ENCODE measurements at places on chromosomes 7 and 10. TPM values are rescaled to one million over a fixed set of nuclear protein-coding genes. Genes with fewer than 3 reads are reported as not detected.

DNA sequence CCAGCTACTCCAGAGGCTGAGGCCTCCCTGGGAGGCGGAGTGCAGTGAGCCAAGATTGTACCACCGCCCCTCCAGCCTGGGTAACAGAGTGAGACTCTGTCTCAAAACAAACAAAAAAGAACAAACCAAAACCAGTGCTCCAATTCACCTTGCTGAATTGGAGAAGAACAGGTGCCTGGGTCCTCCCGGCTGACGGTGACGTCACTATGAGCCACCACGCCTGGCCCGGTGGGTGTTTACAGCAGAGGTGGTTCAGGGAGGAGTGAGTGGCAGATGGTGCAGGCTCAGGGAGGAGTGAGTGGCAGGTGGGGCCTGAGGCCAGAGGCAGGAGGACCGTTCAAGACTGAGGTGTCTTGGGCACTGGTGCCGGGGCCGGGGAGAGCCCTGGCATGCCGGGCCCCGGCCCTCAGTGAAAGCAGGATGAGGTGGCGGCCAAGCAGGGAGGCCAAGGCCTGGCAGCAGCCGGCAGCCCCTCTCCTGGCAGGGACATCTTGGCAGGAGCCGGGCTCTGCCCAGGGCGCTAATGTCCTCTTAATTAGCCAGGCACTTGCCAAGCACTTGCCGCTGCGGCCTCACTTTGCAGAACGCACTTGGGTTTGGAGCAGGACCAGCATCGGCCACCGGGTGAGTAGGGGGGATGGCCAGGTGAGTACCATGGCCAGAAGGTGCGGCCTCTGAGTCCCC is 162.8 kb upstream of the TNRC18 start:
- DNase-seq = no peak

GRCh38 chr10:132396494-132397035 is 435 bp upstream of the PWWP2B start:
- DNase-seq = no peak

- no peak for DNase-seq
These were observed 19.7 kb downstream of the MXI1 start for GRCh38 chr10:110226926-110227641.

DNA sequence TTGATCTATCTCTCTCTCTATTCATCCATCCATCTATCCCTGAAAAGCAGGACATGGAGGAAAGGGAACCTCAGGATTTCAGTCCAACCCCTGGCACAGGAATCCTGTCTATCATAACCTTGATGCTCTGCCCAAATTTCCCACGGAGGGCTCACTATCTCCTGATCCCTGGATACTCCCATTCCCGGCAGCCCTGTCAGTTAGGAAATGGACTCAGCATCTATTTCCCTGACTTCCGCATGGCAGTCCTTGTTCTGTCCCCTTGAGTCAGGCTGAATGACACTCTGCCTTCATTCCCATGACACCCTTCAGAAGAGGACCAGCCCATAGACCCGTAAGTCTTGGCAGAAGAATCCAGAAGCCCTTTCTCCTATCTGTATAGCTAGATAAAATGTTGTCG is 77.7 kb downstream of the VWA2 start:
- no peak for DNase-seq

DNA sequence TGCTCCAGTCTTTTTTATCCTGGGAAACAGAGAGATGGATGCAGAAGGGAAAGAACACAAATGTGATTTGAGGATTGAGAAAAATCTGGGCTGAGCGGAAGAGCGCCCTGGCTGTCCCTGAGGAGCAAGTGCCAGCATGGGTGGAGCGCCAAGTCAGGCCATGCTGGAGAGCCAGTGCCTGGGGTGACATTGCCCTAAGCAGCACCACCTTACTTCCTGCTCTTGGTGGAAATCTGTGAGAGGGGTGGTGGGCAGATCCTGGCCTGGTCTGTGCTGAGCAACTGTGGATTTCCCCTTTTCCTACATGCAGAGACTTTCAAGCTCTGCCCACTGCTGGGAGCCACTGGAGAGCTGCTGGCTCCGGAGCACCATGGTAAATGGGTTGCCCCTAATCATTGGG is 36.9 kb downstream of the DDIT4 start:
- DNase-seq = no peak

DNA sequence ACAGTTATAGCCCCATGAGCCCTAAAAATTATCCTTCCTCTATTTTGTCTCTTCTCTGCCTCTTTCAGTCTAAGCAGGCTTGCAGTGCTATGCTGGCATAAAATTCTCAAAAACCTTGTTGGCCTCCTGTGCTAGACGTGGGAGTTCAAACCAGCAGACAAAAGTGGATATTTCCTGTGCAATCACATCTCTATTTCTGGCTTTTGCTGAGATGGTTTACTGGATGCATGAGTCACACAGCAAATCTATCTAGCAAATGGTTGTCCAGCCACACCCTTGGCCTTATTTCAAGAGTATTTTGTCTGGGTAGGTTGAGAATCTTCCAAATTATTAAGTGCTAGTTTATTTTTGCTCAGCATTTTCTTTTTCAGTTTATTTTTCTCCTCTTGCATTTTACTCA is 370.8 kb downstream of the CDC14C start:
- DNase-seq = no peak

- no peak for DNase-seq
These were observed 1066.7 kb downstream of the GRM8 start for GRCh38 chr7:126185959-126186580.

DNA sequence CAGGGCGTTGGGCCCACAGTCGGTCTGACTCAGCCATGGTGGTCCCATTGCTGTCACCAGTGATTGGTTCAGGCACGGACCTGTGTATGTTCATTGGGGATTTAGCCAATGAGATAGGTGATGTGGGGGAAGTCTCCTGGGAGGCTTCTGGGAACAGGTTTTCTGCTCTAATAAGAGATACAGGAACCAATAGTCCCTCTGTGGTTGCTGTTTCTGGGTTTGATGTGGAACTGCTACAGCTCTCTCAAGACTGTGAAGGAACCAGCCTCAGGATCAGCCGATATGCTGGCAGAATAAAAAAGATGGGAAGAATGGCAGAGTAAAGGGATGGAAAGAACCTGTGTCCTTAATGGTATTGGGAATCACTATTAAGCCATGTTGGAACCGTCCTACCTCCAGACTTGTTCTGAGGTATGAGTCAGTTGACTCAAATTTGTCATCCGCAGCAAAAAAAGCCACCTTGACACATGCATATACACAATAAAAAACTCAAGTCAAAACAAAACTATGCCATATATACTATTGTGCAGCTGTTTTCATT is 70.6 kb downstream of the MCMBP start:
- no peak for DNase-seq

DNA sequence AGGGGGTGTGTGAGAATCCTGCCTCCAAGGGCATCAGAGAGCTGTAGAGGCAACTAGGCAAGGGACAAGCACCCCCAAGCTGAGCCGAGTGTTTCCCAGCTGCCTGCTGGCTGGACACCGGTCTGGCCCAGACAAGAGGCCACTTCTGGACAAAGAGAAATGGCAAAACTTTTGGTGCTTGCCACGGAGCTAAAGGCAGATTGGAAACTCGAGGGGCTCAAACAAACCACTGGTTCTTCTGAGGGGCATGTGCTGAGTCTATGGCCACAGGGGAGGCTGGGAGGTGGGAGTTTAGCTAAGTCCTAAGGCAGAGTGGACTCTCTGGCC is 66.5 kb upstream of the INPP5A start:
- DNase-seq = no peak

DNA sequence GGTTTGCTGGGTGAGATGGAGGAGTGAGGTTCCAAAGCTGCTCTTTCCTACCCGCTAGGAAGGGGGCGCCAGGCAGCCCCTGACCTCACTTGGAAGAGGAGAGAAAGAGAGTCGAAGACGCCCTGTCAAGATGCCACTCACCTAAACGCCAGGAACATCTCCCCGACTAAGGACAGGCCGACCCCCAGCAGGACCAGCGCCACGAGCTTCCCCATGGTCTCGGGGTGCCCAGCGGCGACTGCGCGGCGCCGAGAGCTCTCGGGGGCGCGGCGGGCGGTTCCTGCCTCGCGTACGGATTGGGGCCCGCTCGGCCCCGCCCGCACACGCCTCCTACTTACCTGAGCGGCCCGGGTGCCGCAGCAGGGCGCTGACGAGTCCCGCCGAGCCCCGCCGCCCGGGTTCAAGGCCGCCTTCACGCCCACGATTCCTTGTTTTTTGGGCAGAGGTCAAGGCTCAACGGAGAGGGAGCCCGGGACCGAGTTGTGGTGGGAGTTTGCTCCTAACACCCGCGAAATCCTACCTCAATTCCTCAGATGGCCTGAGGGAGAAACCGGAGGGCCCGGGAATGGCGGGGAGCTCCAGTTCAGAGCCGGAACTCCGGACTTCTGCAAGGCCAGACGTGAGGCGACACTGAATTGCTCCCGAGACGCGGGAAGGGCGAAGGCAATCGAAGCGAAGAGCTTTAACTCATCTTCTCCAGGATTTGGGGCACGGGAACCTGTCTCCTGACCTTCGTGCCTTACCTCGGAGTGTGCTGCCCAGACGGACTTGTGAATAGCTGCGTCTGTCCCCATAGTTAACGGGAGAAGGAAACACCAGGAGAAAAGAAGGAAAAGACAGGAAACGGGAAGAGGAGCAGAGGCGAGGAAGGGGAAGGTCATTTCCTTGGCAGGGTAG is at the start of gene PON3:
TSS of gene PON3 (minus strand) at position 240 of the 897 bp plus-strand sequence. CDS start at position 215, 25 bp downstream.
- DNase-seq = no peak

TSPAN15 gene
- 70.7 TPM for polyA plus RNA-seq

FAM24B gene
- 6.9 TPM for polyA plus RNA-seq

ENO4 gene
- 3.0 TPM for polyA plus RNA-seq

PTPRN2 gene
- polyA plus RNA-seq = 7.5 TPM
